ENCODE measurements at places on chromosomes 11 and 22. TPM values are rescaled to one million over a fixed set of nuclear protein-coding genes. Genes with fewer than 3 reads are reported as not detected.

GRCh38 chr22:22178992-22179391 lies 65.6 kb upstream of the VPREB1 start:
- DNase-seq = no peak

GRCh38 chr11:47715082-47715669 lies at the start of gene AGBL2:
TSS of gene AGBL2 (minus strand) at chr11:47715369. CDS start at chr11:47714650, 719 bp downstream.
- DNase-seq = peak; percentile 83

TTC28 gene
- 10.5 TPM for polyA plus RNA-seq

NELL1 gene
- polyA plus RNA-seq = not detected

GRCh38 chr11:72998676-72999075 lies 143.4 kb downstream of the FCHSD2 start:
- DNase-seq = no peak

GRCh38 chr11:79071190-79071589 lies 369.6 kb downstream of the TENM4 start:
- no peak for DNase-seq

GRCh38 chr11:128731041-128731663 lies 37.3 kb downstream of the FLI1 start:
- no peak for DNase-seq

- no peak for DNase-seq
Observed at GRCh38 chr11:1966531-1966930, 19.4 kb downstream of the MRPL23 start.

DNA sequence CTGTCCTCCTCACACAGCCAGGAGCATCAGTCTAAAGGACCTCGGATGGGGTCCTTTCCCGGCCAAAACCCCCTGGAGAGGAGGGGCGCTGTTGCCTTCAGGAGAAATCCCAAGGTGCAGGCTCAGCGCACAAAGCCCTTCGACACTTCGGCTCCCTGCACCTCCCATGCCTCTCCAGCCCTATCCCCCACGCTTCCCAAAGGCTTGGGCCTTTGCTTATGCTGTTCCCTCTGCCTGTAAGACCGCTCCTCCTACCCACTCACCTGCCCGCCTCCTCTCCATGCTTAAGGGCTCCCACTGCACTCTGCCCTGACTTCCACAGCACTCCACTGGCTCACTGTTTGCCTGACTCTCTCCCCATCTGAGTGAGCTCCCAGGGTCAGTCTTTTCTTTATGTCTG lies 13.5 kb downstream of the SLC15A3 start:
- DNase-seq = no peak

DNA sequence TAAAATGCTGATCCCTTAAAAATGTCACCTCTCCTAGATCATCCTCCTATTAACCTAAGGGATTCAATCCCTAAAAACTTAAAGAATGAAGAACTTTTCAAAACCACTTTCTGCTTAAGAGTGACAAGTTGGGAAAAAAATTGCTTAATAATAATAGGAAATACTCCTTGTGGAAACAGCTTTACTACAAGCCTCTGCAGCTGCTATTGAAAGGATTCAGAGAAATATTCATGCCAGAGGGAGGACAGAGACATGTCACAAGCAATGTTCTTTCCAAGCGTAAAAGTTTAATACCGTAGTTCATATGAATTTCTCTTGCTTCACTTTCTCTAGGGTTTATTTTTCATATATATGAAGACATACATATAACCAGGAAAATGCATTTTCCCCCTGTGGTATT lies 98.2 kb downstream of the ARHGAP20 start:
- no peak for DNase-seq
